ENCODE measurements at places on chromosomes 11 and 22. TPM values are rescaled to one million over a fixed set of nuclear protein-coding genes. Genes with fewer than 3 reads are reported as not detected.

The MRGPRX3 gene
- total RNA-seq: not detected

The IMMP1L gene
- total RNA-seq: 13.8 TPM

The MPEG1 gene
- total RNA-seq: 4.6 TPM

DNA sequence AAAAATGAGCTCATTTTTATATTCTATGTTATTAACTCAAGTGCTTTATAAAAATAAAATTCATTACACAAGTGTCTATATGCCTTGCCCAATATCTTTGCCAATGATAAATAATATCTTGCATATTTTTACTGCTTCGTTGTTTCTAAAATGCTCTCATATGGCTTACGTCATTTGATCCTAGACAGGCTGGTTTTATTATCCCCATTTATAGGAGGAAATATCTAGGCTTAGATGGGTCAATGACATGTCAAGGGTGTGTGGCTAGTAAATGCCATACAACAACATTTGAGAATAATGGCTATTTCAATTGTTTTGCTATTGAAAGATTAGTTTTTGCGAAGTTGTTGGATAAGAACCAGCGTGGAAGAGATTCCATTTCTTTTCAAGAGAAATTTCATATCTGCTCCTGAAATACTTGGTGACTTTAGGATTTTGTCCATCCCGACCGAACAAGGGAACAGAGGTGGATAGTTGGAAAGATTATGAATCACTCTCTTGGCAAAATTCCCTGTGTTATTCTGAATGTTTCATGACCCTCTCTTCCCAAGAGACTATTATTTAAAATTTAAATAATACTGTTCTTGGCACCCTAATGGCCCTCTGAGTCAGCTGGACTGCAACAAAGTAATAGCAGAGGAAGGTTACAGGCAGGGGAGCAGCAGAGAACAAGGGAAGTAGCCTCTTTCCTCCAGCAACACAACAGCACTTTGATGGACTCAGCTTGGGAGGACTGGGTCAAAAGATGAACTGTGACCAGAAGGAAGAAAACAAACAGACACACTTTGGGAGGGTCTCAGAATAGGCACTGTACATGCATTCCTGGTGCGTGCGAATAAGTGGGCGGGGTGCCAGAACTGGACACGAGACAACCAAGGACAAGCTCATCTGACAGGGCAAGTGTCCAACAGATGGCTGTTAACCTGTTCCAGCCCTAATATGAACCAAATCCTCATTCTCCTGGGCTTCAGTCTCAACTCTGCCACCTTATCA lies 94.5 kb downstream of the ME3 start:
- DNase-seq: peak; percentile 80
- no peaks in the 10 kb centered on the region for H3K36me3 ChIP-seq
- peaks cover 25% of the 10 kb centered on the region for H3K4me1 ChIP-seq
- no peaks in the 10 kb centered on the region for H3K27me3 ChIP-seq

DNA sequence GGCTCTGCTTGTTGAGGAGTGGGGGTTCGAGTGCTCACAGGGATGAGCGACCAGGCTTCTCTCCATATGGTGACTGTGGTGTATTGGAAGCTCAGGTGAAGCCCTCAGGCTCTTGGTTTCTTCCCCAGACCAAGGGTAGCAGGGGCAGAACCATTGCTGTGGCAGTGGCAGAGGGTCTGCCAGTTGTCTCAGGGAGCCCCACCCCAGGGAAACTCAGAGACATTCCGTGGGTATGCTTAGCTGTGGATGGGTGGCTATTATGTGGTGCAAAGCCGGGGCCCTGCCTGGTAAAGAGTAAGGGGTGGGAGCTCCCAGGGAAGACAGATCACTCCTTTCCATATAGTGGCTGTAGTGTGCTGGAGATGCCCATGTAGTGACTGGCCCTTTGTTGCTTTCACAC lies 167.8 kb downstream of the DLG2 start:
- no peak overlapping the region for H3K4me3 ChIP-seq
- DNase-seq: no peak
- H3K27me3 ChIP-seq: no peaks in the 10 kb centered on the region
- no peaks in the 10 kb centered on the region for H3K4me1 ChIP-seq

DNA sequence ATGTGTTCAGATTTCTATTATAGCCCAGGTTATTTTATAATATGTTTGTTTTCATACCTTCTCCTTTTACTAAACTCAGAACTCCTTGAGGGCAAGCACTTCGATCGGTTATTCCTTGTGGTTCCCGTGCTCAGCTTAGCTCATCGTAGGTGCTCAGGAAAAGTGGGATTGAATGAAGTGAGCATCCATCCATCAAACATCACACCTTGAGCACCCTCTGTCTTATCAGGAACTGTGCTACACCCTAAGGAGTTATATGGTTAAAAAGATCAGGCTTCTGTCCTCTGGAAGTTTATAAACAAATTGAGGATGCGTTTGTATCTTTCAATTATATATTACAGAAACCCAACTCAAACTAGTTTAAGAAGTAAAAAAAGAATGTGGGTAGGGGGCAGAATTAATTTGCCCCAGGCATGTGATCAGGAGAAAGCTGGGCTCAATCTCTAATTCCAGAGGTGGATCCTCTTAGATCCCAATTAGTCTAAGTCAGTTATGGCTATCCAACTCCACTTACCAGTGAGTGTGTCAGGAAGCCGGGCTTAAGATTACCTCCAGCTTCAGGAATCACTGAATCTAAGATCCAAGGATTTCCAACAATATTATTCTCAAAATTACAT lies 59.9 kb upstream of the RRAS2 start:
- no peaks in the 10 kb centered on the region for H3K27me3 ChIP-seq
- DNase-seq: no peak
- H3K27ac ChIP-seq: no peak overlapping the region

DNA sequence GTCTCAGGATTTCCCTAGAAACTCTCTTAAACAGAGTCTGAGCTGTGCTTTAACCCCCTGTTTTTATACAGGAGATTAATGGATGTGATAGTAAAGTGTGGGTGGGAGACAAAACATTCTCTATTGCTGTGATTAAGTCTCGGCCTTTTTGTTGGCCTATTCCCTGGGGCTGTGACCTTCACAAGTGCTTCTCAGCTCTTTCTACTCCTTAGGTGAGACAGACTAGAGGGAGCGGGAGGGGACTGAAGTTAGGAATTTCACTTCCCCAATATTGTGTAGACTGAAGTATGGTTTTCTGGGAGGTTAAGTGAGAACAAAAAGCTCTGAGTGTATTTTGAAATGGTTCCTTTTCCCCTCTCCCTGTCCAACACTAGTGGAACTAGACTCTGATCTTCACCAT lies 29.8 kb upstream of the OR8B8 start:
- H3K4me3 ChIP-seq: no peak overlapping the region
- H3K36me3 ChIP-seq: no peaks in the 10 kb centered on the region
- no peaks in the 10 kb centered on the region for H3K4me1 ChIP-seq
- no peaks in the 10 kb centered on the region for H3K27me3 ChIP-seq
- no peak overlapping the region for H3K27ac ChIP-seq

GRCh38 chr22:30968015-30968923 lies at the start of gene MORC2:
Gene MORC2, minus strand, starts transcription at chr22:30968774. Its CDS starts 885 bp downstream, at chr22:30967889.
- peak within 1 kb of the TSS; percentile 93 for H3K4me3 ChIP-seq
- no peaks in the 10 kb centered on the region for H3K27me3 ChIP-seq
- H3K36me3 ChIP-seq: peaks cover 22% of the 10 kb centered on the region
- DNase-seq: peak; percentile 75

DNA sequence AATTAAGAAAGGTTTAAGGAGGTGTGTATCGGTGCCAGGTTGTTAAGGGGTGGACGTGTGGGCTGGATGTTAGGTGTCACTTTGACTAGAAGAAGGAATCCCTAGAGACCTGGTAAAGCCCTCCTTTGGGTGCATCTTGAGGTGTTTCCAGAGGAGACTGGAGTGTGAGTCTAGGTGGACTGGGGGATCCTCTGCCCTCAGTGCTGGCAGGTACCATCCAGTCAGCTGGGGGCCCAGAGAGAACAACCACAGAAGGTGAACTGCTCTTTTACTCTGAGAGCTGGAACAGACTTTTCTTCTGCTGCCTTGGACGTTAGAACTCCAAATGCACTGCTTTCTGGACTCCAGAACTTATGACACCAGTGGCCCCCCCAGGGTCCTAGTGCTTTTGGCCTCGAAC lies 44.0 kb downstream of the SPATA19 start:
- H3K4me1 ChIP-seq: no peaks in the 10 kb centered on the region
- DNase-seq: no peak
- no peaks in the 10 kb centered on the region for H3K27me3 ChIP-seq
- H3K27ac ChIP-seq: no peak overlapping the region
- no peaks in the 10 kb centered on the region for H3K36me3 ChIP-seq

GRCh38 chr11:71934213-71934612 lies 5.4 kb downstream of the RNF121 start:
- H3K4me1 ChIP-seq: peaks cover 13% of the 10 kb centered on the region
- H3K4me3 ChIP-seq: no peak overlapping the region
- no peaks in the 10 kb centered on the region for H3K36me3 ChIP-seq
- H3K27me3 ChIP-seq: no peaks in the 10 kb centered on the region

- DNase-seq: no peak
- no peaks in the 10 kb centered on the region for H3K4me1 ChIP-seq
- no peaks in the 10 kb centered on the region for H3K27me3 ChIP-seq
- no peaks in the 10 kb centered on the region for H3K36me3 ChIP-seq
These were observed 7.7 kb upstream of the QSER1 start for GRCh38 chr11:32884770-32885384.

GRCh38 chr11:44314733-44315132 lies 4.8 kb upstream of the ALX4 start:
- peaks cover 12% of the 10 kb centered on the region for H3K4me1 ChIP-seq
- H3K4me3 ChIP-seq: no peak overlapping the region
- peaks cover 100% of the 10 kb centered on the region for H3K27me3 ChIP-seq
- DNase-seq: no peak

- peaks cover 21% of the 10 kb centered on the region for H3K4me1 ChIP-seq
- DNase-seq: no peak
- H3K4me3 ChIP-seq: no peak overlapping the region
- H3K36me3 ChIP-seq: no peaks in the 10 kb centered on the region
These were observed 17.6 kb downstream of the TIMP3 start for GRCh38 chr22:32819120-32819519.

DNA sequence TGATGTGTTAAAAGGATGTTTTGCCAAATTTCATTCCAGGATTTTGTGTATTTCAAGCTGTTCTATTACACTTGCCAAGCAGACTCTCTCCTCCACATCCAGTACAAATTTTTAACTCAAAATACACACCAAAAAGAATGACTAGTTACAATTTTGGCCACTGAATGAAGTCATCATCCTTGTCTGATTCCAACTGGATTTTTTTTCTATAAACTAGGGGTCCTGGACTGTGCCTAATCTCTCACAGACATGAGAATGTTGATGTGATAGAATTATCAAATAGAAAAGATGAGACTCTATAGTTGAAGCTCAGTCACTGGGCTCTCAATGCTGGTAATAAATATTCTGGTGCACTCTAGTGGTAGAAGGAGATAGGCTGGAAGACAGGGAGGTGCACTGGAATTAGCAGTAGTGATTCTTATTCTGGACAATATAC lies 85.8 kb downstream of the FANCF start:
- H3K4me3 ChIP-seq: no peak overlapping the region
- H3K27ac ChIP-seq: no peak overlapping the region
- no peaks in the 10 kb centered on the region for H3K36me3 ChIP-seq
- H3K27me3 ChIP-seq: no peaks in the 10 kb centered on the region
- DNase-seq: no peak
- no peaks in the 10 kb centered on the region for H3K4me1 ChIP-seq

DNA sequence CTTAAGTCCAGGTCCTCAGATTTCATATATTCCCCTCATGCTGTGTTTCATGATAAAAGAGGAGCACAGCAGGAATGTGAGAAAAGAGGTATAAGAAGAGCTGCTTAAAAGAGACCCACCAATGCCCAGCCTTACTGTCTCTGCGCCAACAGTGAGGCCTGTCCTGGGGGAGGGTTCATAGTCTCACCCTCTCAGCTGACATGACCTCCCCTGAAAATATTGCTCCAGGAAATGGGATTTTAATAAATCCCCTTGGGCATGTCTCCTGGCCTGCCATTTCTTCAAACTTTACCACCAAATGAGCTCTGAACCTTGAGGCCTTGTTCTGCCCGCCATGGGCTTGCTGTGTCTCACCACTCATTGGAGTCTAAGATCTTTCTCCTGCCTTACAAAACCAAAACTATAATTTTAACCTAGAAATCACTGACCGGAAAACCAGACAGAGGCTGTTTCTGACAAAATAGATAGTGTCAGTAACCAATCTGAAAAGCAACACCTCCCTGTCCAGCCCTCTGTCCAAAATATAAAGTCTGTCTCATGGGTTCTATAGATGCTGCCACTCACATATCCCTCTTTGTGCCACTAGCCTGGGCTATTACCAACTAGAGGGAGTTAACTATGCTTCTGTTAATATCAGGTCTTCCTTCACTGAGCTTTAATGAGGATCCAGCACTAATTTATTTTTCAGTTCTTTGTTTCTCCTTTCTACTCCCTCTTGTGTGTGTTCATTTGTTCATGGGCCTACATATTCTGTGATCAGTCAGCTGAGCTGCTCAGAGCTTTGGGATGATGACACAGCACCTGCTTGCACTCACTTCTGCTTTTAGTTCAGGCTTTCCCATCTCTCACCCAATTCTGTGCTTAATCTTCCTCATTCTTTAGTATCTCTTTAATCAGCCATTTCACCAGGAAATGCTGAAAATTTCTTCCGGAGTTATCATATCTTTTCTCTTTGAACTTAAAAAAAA lies at the start of gene OR2AG2:
Gene OR2AG2 (minus strand): TSS at position 51 of the 968 bp plus-strand sequence. CDS start 3,019 bp downstream, outside the sequence.
- no peak within 1 kb of the TSS for H3K27ac ChIP-seq
- no peaks in the 10 kb centered on the region for H3K36me3 ChIP-seq
- H3K27me3 ChIP-seq: no peaks in the 10 kb centered on the region
- no peak within 1 kb of the TSS for H3K4me3 ChIP-seq

GRCh38 chr11:75611823-75612222 lies 49.8 kb downstream of the SERPINH1 start:
- H3K27me3 ChIP-seq: no peaks in the 10 kb centered on the region
- no peaks in the 10 kb centered on the region for H3K36me3 ChIP-seq
- H3K4me1 ChIP-seq: no peaks in the 10 kb centered on the region
- no peak overlapping the region for H3K27ac ChIP-seq
- H3K4me3 ChIP-seq: no peak overlapping the region
- DNase-seq: no peak

DNA sequence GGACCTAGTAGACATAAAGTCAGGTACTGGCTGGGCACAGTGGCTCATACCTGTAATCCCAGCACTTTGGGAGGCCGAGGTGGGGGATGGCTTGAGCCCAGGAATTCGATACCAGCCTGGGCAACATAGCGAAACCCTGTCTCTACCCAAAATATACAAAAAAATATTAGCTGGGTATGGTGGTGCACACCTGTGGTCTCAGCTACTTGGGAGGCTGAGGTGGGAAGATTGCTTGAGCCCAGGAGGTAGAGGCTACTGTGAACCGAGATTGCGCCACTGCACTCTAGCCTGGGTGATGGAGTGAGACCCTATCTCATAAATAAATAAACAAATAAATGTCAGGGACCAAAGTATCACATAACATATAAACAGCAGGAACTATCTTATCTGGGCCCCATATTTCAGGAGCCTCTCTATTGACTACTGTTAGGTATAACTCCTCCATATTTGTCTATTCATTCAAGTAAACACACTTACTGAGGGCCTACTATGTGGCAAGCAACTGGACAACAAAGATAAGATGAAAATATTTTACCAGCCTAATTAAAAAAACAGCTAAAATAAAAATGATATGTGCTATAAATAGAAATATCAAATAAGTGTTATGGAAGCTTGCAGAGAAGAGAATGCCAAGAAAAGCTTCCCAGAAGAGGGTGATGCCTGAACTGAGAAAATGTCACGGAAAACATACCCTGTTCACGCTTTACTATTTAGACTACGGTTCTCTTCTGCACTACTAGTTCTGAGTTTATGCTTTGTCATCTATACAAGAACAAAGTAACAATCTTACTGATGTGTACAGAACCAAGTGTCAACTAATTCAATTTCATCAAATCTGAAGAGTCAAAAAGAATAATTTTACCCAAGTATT lies 2.0 kb downstream of the NUP98 start:
- H3K27me3 ChIP-seq: no peaks in the 10 kb centered on the region
- no peak for DNase-seq
- H3K4me3 ChIP-seq: no peak overlapping the region
- peaks cover 27% of the 10 kb centered on the region for H3K36me3 ChIP-seq

Data from transverse colon (tissue), 4 donors.